ENCODE measurements at places on chromosomes 7 and 10.

DNA sequence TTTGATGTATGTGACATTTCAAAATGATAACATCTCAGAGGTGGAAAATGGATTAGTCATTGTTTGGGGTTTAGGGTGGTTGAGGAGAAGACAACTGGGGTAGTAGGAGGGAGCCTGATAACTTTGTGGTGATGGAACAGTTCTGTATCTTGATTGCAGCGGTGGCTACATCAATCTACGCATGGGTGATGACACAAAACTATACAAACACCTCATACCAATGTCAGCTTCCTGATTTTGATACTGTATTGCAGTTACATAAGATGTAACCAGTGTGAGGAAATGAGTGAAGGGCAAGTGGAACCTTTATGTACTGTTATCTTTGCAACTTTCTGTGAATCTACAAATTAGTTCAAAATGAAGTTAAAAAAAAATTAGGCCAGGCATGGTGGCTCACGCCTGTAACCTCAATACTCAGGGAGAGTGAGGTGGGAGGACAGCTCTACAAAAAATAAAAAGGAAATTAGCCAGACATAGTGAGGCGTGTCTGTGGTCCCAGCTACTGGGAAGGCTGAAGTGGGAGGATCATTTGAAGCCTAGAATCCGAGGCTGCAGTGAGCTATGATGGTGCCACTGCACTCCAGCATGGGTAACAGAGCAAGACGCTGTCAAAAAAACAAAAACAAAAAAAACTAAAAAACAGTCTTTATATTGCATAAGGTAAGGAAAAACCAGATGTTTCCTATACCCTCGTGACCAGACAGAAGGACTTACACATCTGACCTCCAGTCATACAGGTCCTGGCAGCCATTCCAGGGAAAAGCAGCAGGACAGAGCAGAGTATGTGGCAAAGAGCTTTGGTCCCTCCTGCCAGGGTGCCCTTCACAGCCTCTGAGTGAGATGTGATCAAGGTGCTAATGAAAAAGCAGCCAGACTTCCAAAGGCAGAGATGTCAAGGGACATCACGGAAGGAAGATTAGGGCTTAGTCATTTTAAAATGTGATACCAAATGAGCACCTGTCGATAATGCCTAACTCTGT, 50.8 kb downstream of the CYTH3 start:
- DNase-seq: peak; percentile 67

- no peak for DNase-seq
These were observed 68.7 kb downstream of the VWA2 start for GRCh38 chr10:114307731-114308130.

GRCh38 chr7:43195256-43195655, 82.8 kb downstream of the HECW1 start:
- DNase-seq: no peak

GRCh38 chr7:2886391-2886790, 42.3 kb upstream of the GNA12 start:
- no peak for DNase-seq

DNA sequence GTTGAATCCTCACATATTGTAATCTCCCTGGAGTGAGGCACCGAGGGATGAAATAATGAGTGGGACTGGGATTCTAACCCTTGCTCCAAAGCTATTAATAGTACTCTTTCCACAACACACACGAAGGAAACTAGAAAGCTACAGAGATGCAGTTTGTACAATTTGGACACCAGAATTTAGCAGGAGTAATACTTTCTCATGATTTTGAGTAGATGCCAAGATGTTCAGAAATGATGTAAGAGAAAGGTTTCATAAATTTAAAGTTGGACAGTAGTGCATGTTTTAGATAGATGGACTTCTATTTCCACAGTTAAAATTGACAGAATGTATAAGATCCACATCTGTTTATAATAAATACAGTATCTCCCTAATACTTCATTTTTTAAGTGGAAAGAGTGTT, 46.5 kb downstream of the PRR15 start:
- no peak for DNase-seq

Measured in putamen (tissue), 1 donor.